ENCODE measurements at places on chromosomes 2 and 18.

DNA sequence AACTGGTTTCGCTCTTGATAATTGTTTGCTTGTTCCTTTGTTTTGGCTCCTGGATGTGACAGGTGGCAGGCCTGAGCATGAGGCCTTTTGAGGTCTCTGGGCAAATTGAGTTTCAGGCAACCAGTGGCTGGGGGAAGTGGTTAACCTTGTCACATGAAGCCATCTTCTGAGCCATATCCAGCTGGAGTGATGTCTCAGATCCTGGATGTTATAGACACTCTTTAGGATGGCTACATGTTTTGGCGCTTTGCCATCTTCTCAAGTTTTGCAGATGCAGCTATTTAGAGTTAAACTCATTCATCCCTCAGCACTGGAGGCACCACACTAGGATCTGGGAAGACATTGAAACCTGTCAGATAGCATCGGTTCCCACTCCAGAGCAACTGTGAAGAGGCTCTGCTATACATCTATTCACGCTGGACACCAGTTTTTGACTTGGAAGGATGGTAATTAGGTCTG is 25.3 kb upstream of the TACR1 start:
- DNase-seq: peak; percentile 16

DNA sequence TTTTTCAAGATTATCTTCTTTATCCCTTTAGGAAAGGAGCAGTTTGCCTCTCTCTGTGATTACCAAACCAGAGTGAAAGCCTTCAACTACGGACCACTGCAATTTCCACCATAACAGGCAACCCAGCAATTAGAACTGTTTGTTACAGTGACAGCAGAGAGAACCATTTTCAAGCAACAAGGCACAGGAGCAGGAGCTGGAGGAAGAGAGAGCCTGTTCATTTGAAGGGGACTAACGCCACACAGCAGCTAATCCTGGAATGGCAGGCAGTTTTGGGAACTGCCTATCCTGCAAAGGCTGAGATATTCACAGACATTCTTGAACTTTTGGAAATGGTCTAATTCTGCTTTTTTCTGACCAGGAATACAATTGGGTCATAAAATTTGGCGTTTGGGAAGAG is 1541.9 kb upstream of the PIK3C3 start:
- peak; percentile 63 for DNase-seq

DNA sequence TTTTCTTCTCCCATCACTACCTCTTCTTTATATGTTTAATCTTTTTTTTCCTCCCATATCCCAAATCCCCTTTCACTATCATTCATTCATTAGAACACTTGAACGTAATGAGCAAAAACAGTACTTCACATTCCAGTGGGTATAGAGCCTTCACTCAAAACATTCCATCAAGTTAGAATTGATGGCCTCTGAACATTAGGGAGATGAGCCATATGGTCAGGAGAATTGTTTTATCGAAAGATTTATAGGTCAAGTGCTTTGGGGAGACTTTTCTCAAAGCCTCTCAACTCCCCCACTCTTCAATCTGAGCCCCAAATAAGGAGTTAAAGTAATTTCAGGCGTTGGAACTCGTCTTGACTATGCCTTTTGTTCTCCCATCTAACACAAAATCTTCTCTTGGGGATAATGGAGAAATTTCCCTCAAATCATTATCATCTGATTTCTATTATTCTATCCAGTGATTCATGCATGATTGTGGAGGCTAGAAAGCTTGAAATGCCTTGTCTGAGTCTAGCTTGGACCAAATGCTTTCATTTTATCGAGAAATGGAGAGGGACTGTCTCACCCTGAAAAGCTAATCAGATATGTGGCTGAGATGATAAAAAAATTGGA is 79.2 kb downstream of the KIAA2012 start:
- no peak for DNase-seq

- no peak for DNase-seq
Measured at GRCh38 chr18:44651478-44651877, 29.2 kb upstream of the SETBP1 start.

- DNase-seq: no peak
Measured at GRCh38 chr2:57376985-57377384, 669.6 kb upstream of the VRK2 start.

Measured in DMS153 (cell line).